ENCODE measurements at places on chromosomes 1 and 21.

DNA sequence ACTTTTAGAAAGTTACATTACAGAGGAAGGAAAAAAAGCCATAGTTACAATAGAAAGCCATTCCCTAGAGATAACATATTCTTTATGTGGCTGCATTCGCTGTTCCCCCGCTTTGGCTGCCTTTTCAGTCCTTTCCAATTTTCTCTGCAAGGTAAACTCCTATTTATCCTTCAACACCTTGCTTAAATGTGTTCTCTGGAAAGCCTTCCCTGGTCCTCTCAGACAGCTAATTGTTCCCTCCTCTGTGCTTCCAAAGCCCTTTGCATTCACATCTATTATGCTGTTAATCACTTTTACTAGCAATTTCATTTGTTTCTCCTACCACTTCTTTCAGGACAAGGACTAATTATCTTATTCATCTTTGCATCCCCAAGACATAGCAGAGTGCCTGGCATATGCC is 1.6 kb downstream of the PHC2 start:
- DNase-seq: no peak

GRCh38 chr1:7783178-7783711 is 846 bp upstream of the PER3 start:
- no peak for DNase-seq

GRCh38 chr1:149844101-149844500 is 55.3 kb upstream of the BOLA1 start:
- DNase-seq: no peak

DNA sequence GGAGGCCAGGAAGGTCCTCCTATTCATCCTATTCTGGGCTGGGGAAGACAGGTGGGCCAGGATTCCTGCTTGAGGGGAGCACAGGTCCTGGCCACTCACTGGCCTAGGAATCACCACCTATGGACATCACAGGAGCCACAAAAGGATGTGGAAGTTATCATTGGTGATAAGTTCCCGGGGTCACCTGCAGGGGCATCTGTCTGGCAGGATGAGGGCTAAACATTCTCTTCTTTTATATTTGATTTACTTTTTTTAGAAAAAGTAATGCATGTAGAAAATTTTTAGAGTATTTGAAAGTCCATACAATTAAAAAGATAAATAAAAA is 33.2 kb upstream of the KIAA0040 start:
- DNase-seq: no peak

- no peak for DNase-seq
Observed at GRCh38 chr1:230365723-230366307, 60.3 kb downstream of the PGBD5 start.

- DNase-seq: no peak
Observed at GRCh38 chr1:22761821-22762220, 51.2 kb downstream of the EPHB2 start.

DNA sequence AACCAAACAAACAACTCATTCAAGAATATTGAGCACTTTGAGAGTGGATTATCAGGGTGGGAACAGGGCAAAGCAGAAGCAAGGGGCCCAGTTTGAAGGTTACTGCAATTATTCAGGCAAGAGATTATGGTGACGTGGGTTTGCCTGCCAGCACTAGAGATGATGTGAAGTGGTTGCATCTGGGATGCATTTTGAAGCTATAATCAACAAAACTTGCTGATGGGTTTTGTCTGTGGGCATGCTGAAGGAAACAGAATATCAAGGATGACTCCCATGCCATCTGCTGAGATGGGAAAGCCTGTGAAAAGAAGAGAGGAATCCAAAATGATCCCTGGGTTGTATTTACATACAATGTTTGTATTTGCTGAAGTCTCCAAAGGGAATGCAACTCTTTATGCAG is 224.3 kb upstream of the GREM2 start:
- no peak for DNase-seq

GRCh38 chr1:233368789-233369130 is 41.2 kb downstream of the MAP3K21 start:
- DNase-seq: no peak

DNA sequence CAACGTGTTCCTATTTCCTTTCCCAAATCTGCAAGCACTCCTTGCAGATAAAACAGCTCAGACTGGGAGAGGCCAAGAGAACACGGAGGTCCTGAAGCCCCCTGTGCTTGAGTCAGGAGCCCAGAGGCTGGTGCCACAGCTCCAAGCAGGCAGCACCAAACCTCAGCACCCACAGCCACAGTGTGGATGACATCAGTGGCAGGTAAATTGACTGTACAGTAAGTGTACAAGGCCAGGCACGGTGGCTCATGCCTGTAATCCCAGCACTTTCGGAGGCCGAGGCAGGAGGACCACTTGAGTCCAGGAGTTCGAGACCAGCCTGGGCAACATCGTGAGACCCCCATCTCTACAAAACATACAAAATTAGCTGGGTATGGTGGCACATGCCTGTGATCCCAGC is 1.9 kb upstream of the COL6A1 start:
- no peak for DNase-seq

- no peak for DNase-seq
Observed at GRCh38 chr1:202189918-202190715, 3.5 kb upstream of the LGR6 start.

- DNase-seq: no peak
Observed at GRCh38 chr1:3323021-3323795, 131.3 kb upstream of the ARHGEF16 start.
